Ascending aorta (tissue), 2 donors: ENCODE measurements at places on chromosomes 4 and X.

DNA sequence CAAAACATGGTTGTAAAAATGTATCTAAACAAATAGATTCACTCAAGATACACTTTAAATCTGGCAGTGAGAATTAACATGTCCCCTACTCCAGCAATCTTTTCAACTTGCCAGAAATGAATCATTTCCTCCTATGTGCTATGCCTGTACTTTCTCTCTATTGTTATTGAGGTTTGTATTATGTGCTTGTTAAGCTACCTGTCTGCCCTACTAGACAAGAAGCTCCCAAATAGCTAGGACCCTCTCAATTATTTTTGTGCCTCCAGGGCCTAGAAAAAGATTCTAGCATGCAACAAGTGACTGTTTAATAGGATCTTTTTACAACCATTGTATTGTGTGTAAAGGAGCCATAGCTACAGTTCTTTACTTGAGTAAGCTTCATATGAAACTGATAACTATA lies 3.5 kb upstream of the SAP30 start:
- no peak for DNase-seq

DNA sequence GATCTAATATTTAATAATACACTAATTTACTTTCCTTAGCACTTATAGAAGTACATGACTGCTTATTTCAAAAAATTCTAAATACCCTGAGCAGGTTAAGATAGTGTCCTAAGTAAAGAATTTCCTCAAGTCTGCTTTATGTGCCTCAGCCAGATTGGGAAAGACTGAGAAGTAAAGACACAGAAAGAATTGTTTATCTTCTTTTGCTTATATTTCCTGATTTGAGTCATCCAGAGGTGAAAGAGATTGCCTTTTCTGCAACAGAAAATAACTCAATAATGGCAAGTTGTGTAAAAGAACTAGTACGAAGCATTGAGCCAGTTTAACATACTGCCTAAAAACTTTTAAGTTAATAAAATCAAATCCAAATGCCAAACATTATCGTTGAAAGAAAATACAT lies 45.0 kb downstream of the NAF1 start:
- DNase-seq: no peak

DNA sequence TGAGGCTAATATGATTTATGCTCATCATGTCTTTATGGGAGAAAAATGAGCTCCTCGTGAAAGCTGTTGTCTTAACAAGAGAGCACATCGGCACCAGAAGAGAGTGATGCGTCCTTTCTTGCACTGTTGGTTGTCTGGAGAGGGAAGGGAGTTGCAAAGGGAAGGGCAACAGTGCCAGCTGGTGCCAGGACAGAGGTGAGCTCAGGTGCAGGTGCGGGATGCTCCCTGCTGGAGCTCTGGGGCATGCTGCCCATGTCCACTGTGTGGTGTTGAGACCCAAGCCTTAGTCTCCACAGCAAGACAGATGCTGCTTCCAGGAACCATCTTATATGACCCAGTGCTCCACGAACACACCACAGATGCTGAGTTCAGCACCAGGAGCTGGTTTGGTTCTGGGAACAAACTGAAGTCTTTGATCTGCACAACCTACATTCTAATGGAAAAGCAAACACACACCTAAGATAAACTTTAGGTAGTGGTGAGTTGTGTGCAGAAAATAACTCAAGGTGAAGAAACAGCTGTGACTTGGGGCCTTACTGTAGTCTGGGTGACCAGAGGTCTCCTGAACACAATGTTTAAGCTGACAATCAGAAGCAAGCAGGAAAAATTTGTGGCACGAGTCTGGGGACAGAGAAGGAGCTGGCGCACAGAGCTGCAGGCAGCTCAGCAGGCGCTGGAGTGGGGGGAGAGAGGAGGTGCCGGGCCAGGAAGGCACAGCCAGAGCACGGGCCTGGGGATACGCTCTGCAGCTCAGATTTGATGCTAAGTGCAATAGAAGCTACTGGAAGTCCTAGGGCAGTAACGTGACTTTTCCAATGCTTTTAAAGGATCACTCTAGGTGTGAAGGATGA lies 73.2 kb downstream of the HAUS3 start:
- no peak for DNase-seq

DNA sequence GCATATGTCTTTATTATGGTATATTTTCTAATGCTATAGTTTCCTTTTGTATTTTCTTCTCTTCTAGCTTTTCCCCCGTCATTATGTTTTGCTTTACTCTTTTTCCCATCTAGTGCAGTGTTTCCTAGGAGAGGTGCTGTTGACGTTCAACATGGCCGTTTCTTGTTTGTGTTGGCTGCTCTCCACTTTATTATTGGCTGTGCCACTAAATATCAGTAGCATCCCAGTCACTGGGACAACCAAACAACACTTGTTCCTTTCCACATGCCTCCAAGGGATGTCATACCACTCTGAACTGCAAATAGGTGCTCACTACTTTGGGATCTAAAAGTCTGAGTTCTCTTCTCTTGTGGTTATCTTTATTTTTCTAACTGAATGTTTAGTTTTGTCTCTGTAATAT lies 26.5 kb downstream of the GBA3 start:
- no peak for DNase-seq

DNA sequence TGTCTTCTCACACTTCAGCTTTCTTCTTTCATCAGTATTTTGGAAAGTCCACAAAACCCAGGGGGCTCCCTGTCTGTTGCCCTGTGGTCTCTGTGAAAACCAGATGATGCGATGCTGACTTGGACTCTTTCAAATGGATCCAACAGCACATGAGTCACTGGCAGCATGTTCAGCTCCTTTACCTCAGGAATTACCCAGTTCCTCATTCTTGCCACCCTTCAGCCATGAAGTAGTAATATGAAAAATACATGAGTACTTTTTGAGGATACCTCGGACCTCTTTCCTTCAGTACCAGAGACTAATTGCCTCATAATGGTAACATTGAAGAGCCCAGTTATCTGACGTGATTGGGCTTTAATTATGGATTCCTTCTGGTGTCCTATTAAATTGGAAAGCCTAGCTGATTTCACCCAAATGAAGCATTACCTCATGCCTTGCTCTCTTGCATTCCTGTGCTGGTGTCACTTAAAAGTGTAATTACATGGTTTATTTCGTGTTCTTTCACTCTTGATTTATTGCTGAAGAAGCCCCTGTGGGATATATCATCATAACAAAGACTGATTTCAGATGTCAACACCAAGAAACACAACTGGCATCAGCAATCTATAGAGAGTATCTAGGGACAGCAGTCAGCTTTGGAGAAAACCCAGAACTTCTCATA lies 63.4 kb downstream of the NFKB1 start:
- no peak for DNase-seq

GRCh38 chr4:41257257-41257901 lies 651 bp downstream of the UCHL1 start:
- no peak for DNase-seq

DNA sequence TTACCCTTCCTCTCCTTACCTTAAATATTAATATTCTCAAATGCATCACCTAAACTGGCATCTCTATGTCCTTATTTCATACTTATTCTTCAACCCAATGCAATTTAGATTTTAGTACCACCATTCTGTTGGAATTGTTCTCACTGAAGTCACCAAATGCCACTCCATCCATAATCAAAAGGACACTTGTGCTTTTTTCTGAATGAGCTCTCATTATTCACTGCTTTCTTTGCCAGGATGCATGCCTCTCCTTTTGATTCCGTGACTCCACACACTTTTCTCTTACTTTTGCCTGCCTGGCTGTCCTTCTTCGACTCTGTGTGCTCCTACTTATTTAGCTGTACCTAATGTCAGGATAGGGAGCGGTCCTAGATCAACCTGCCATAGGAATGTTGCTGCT lies 633.1 kb upstream of the BOD1L1 start:
- no peak for DNase-seq

DNA sequence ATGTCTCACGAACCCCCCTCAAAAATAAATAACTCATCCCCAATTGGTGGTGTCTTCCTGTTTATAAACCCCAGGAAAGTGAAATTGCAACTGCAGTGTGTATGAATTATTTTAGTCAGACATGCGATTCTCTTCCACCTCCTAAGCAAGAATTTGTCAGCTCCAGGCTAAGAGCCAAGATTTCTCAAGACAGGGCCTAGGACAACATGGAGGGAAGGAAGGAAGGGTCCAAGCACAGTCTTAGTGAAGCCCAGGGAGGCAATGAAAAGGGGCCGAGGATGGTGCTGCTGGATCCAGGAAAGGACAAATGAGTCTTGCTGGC lies 20.0 kb downstream of the SH3KBP1 start:
- no peak for DNase-seq

GRCh38 chr4:47068986-47069385 lies 37.6 kb downstream of the GABRB1 start:
- DNase-seq: no peak

DNA sequence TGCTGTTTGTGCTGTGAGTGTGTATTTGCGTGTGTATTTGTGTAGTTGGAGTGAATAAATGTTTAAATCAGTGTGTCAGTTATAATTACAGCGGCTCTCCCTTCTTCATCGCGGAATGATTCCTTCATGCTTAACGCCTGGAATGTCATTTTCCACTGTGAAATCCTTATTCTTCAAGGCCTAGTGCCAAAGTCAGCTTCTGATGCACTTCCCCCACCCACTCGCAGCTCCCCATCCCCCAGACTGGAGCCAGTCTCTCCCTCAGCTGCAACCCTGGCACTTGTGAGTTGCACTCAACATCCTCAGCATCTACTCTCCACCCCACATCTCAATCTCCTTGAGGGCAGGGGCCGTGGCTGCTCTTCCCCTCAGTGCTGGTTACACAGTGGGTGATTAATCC lies 583.0 kb downstream of the BCOR start:
- DNase-seq: no peak

DNA sequence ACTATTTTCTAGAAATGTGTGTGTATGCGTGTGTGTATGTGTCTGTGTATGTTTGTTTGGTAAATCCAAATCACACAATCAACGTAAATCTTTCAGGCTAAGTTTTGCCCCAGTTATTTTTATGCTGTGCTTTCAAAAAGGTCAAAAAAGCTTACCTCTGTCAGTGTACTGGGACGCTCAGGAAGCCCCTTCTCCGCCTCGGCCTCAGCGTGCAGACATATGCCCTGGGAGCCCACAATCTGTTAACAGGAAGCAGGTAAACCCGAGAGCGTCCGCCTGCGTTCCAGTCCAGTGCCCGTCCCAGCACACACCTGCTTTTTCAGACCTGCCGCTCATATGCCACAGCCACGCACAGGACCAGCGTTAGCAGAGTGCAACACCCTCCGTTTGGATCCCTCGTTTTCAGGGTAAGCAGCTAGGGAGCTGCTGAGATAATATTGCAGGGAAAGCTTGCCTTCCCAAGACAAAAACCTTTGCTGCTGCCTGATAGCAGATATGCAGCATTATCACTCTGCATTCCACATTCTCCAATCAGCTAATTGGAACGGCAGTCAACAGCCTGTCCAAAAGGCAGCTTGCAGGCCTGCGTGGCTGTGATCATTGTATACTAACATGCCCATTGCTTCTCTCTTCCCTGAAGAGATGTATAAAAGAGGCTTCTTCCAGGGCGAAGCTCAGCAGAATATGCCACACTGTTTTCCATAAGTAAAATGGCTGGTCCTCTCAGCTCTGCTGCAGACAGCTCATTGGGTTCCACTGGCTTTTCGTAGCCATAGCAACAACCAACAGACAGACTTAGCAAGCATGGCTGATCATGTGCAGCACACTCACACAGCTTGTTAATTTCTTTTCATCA lies at the start of gene SORBS2:
Gene SORBS2, minus strand, starts transcription at position 686 of the 856 bp plus-strand sequence. CDS start 121,623 bp downstream, outside the sequence.
- DNase-seq: no peak

DNA sequence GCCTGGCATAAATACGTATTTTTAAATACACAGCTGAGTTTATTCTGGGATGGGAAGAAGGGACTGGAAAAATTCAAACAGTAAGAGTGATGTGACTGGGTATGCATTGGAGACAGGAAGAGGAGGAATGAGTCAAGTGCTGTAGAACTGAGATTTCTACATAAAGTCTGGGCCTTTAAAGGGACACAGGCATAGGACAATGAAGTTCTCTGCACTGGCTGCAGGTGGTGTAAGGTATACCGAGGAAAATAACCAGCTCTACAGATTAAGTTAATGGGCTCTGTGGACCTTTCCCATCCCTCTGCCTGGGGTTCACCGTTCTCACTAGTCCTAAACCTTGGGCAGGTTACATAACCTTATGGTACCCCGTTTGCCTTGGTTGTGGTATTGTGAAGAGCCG lies 68.7 kb downstream of the DHX15 start:
- no peak for DNase-seq

GRCh38 chr4:67575232-67576058 lies 16.9 kb downstream of the STAP1 start:
- DNase-seq: no peak

GRCh38 chr4:155506745-155507144 lies 130.0 kb upstream of the MAP9 start:
- DNase-seq: no peak

- no peak for DNase-seq
Measured at GRCh38 chr4:20368926-20369325, 117.2 kb downstream of the SLIT2 start.

DNA sequence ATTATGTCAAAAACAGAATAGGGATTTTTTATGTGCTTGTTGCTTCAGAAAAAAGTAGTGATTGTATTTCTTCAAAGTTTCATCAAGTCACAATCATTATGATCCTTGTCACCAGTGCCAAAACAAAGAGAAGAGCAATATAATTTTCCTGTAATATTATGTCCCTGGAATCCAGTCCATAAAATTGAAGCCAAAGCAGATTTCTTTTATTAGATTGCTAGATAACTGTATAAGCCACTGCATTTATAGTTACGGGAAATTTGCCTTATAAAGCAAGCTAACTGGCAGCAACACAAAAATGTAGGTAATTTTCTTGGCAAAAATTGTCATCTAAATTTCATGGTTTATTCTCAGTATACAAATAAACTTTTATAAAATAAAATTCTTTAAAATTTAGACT lies 296.1 kb upstream of the ANKRD50 start:
- DNase-seq: no peak

- DNase-seq: no peak
Measured at GRCh38 chrX:68420559-68420958, 12.7 kb downstream of the OPHN1 start.

DNA sequence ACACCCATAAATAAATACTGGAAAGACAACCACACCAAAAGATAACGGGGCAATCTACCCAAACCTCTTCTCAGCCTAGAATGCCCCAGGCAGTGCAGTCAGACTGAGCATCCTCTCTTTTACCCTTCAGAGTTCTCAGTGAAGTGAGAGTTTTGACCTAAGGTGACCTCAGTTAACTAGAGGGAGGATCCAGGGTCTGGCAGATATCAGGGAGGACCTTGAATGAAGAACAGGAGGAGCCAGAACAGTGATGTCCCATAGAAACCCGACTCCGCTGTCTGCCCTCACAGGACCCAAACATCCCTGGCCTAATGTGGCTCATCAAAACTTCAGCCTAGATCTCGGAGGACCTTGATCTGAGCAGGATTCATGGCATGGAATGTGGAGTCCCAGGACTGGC lies at the start of gene MAGEB3:
Gene MAGEB3, plus strand, starts transcription at position 263 of the 400 bp plus-strand sequence. CDS start 5,268 bp downstream, outside the sequence.
- no peak for DNase-seq

DNA sequence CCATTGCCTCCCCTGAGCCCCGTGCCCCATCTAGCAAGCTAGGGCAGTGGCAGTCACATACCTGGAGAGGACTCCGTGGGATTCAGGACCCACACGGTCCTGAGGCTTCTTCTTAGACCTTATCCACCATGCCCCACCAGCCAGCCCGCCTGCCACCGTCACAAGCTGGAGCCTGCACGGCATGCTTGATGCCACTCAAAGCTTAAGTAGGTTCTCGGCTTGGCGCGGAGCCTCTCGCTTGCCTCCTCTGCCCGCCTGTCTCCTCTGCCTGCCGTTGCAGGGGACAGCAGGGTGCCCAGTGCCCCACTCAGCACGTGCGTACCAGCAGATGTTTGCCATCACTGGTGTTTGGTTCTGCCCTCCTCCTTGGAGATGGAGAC lies 14.1 kb downstream of the PSAPL1 start:
- DNase-seq: peak; percentile 5
